Iris pigment epithelial cell (primary cell): ENCODE measurements at places on chromosomes 5 and 9.

DNA sequence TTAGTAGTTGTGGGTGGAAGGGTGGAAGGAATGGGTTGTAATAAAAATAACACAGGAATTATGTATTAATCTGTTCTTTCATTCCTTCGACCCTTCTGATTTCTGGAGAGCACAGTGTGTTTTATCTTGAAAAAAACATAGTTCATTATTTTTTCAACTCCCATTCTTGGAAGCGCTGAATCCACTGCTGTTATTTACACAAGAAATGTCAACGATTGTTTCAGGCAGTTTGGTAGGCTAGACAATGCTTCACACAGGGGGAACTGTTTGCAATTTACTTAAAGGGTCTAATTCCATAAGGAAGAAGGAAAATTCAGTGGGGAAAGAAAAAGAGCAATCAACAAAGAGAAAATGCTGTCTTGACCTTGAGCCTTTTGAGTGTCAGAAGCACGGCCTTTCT, 142.9 kb downstream of the TLE1 start:
- no peak for DNase-seq

GRCh38 chr5:60436518-60436917, 263.4 kb downstream of the DEPDC1B start:
- DNase-seq = no peak

DNA sequence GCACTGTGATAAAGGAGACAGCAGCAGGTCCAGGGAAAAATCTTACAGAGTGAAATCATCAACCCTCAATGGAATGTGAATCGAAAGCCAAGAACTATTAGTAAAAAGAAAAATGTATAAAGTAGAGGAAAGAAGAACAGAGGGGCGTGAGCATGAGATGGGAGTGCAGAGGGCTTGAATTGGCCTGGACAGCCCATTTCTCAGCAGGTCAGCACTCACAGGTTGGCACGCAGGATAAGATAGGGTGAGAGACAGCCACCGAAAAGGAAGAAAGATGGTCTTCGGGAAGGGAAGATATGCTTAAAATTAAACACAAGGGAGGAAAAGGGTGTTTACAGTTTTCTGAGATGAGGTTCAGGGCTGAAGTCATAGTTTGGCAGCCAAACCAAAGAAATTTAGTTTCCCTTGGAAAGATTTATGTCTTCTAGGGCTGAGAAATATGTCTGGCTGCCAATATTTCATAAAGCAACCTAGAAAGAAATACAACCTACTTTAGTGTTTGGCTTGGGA, 524.7 kb downstream of the SPATA31D1 start:
- DNase-seq = peak; percentile 55

- no peak for DNase-seq
Observed at GRCh38 chr9:21470126-21470525, 12.0 kb downstream of the IFNE start.

GRCh38 chr5:143251190-143251589, 152.3 kb downstream of the NR3C1 start:
- DNase-seq = no peak

GRCh38 chr5:141649056-141649688, 2.0 kb downstream of the FCHSD1 start:
- no peak for DNase-seq

DNA sequence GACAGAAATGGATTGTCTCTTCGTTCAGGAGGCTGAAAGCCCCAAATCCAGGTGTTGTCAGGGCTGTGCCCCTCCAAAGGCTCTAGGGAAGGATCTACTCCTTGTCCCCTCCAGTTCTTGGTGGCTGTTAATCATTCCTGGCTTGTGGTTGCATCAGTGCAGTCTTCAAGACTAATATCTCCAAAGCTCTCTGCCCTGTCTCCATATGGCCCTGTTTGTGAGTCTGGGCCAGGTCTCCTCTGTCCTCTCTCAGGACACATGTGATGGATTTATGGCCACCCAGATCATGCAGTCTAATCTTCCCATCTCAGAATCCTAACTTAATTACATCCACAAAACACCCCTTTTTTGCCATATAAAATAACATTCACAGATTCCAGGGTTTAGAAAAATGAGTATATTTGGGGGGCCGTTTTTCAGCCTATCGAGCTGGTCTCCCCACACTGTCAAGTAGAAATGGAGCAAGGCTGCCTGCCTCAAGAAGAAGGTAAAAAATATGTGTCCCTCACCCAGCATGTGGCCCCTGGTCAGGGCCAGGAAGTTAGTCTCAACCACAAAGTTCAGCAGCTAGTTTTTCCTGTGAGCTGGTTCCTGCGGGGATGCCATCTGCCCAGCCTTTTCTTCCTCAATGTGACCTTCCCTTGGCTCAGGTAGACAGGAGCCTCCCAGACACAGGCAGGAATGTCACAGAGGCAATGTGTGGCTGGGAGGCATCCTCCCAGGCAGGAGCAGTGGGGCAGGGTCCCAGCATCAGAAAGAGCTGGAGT, 509.4 kb downstream of the IRX1 start:
- DNase-seq = no peak

DNA sequence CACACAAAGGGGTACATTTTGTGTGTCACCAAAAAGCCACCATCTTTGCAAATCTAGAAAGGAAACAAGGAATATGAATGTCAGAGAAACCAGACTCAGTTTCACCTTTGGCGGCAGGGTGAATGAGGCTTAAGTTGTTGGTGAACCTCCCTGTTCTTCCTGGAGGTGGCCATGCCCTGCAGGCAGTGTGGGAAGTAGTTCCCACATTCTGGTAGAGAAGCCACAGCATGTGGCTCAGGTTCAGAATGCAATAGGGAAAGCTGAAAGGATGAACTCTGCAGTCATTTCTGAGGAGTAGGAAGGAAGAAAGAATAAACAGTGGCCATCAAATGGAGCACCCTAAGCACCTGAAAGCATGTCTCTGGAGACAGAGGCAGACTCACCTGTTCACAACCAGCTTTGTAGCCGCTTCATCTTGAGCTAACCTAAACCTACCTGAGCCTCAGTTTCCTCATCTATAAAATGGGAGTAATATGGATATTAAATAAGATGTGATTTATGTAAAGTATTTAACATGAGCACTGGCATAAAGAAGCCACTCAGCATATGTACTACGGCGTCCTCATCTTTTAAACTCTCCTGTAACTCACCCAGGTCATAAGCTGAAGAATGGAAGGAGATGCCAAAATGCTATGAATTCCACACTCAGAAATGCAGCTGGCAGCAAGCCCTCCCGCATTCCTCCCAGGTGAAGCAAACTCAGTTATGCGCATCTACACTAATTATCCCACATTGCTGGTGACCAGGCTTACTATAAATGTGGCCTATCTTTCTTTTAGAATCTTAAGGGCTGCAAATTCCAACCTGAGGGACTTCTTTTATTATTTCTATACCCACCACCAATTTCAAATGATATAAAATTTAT, 86.0 kb downstream of the ZNF608 start:
- DNase-seq = peak; percentile 86

DNA sequence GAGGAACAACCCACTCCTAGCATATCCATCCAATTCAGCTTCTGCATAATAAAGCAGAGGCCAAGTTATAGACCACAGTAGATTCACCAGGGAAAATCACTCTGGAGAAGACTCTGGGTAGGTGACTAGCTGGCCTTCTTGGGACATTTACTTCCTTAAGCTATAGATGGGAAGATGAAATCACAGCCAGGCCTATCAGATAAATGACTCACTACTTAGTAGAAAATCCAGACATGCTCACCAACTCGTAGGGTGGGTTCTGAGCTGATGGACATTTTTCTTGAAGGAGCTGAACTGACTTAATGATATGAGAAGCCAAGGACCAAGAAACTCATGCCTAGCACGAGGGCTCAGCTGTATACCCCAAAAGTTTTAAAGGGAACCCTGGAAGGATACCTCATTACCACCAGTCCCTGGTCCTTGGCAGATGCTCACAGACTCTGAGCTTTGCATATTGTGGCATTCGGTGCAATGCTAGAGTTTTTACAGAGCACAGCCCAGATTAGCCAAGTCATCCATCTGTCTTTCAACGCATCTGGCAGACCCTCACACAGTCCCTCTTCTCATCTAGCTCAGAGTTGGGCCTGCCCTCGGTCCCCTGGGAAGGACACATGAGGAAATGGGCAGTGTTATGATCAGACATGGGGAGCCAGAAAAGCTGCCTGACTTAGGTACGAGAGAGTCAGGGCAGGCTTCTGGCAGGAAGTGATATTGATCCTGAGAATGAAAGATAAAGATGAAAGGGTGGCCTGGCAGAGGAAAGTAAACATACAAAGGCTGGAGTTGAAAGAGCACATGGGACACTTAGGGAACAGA, 15.0 kb downstream of the ACSL6 start:
- DNase-seq = no peak

GRCh38 chr5:136311999-136312398, 53.3 kb downstream of the TRPC7 start:
- no peak for DNase-seq

- no peak for DNase-seq
Observed at GRCh38 chr5:50886657-50887345, 220.4 kb downstream of the PARP8 start.

DNA sequence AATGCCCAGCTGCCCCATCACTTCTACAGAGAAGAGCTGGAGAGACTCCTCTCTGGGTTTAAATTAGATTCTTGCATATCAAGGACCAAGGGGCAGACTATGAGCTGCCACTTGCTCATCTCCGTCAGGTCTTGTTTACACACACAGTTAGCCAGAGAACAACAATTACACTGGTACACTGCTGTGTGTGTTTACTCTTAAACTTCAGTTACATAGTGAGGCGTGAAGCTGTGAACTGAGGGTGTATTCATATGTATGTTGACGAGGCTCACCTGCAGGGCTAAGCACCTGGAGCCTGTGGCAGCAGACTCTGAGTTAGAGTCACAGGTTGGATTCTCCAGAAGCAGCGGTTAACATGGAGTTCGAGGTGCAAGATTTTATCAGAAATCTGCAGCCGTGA, 155.4 kb upstream of the ANKH start:
- no peak for DNase-seq

DNA sequence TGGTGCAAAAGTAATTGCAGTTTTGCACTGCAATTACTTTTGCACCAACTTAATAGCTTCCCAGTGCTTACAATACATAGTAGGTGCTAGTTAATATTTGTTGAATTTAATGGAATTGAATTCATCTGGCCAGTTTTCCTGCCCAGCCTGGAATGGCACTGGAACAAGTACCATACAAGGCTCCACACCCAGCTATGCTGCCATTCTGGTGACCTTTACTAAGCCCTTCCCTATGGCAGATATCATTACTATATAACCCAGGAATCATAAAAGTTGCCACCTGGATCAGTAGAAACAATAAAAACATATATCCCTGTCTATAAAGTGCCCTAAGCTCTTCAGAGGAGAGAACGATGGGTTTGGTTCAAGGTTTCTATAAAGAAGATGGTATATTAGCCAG, 22.4 kb upstream of the TRIM36 start:
- DNase-seq = no peak

GRCh38 chr5:43772458-43772763, 169.4 kb downstream of the NNT start:
- DNase-seq = no peak

- DNase-seq = no peak
Observed at GRCh38 chr5:155655569-155655968, 642.0 kb downstream of the KIF4B start.

- peak; percentile 52 for DNase-seq
Observed at GRCh38 chr9:108272349-108272899, 583.4 kb downstream of the ACTL7B start.

GRCh38 chr9:79980432-79980831, 408.7 kb downstream of the TLE4 start:
- no peak for DNase-seq

DNA sequence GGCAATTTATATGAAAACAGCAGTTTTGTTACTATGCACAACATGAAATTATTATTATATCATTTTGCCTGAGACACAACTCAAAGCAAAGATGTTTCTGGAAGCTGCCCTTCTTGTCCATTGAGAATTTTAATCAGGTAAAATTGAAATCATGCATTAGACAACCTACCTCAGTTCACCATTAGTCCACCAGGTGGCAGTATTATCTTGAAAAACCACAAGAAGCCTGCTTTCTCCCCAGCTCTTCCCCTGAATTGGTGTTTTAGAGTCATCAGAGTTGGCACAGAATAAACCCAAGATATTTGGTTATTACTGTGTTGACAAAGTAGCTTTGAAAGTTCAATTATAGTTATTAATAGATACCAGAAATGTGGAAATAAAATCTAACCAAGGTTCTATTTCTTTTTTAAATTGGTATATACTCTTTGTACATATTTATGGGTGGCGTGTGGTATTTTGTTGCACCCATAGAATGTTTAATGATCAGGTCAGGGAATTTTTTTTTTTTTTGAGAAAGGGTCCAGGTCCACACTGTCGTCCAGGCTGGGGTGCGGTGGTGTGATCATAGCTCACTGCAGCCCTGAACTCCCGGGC, 25.7 kb downstream of the UTP15 start:
- DNase-seq = peak; percentile 91
